Hematopoietic multipotent progenitor cell treated with erythropoietin and hydrocortisone succinate and interleukin-3 and kit ligand, for 17 days (in vitro differentiated cells): ENCODE measurements at places on chromosomes 2 and 18.

DNA sequence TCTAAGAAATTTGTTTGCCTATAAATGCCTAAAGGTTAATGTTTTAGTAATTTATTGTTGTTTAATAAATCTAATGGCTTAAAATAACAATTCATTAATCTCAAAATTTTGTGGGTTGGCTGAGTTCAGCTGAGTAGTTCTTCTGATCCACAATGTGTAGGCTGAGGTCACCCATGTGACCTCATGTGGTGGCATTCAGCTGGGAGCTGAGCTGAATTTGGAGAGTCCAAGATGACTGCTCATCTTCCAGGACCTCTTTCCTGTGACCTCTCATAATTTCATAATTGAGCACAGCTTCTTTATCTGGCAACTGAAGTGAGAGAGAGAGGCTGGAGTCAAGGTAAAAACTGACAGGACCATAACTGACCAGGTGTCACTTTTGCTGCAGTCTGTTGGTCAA, 132.4 kb downstream of the TXNL1 start:
- DNase-seq, result no peak

- DNase-seq, result no peak
Observed at GRCh38 chr18:43524260-43524659, 247.0 kb upstream of the SYT4 start.

GRCh38 chr2:226649871-226650660, 149.6 kb downstream of the IRS1 start:
- no peak for DNase-seq

- no peak for DNase-seq
Observed at GRCh38 chr2:198188982-198189381, 384.6 kb downstream of the PLCL1 start.

DNA sequence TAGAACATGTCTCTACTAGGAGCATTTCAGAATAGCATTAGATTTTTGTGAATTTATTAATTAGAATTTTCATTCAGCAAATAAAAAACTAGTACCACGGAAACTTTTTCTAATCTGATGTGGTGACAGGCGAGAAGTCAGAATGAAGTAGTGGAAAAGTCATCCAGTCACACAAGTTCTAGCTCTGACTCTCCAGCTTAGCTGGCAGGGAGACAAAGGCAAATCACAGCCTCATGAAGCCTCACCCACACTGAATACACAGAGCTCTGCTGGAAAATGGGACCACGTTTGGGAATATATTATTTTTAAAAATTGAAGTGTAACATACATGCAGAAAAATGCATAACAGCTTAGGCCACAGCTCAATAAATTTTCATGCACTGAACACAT, 86.1 kb downstream of the L3MBTL4 start:
- no peak for DNase-seq

- no peak for DNase-seq
Observed at GRCh38 chr2:1208522-1208921, 204.7 kb upstream of the TPO start.

GRCh38 chr18:12092398-12093229, 1.0 kb upstream of the ANKRD62 start:
- no peak for DNase-seq

DNA sequence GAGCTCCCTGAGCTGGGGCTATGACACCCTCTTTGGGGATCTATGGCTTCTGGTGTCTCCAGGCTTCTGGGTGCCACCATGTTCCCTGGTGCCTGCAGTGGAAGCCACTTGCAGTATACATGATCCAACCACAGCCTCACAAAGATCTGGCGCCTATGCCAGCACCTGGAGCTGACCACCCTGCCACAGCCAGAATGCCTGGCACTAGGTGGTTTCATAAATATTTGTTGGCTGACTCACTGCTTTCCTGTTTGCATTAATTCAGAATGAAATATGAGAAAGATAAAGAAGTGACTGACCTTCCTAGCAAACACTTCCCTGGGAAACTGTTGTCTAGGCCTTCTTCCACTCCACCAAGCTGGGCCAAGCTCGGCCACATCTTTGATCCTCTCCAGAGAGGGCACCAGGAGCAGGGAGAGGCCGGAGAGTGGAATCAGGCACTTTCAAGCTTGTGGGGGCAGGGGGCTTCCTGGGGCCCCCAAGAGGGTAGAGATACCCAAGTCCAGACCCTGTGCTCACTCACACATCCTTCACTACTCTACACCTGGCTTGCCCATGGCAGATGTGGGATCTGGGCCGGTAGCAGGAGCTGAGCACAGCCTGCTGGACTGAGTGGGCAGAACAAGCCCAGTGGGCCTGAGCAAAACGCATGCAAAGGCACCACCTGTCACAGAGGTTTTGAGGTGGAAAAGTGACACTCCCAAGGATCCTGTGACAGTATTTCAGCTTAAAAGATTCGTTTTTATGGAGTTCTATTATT, 565.7 kb downstream of the SLC4A3 start:
- no peak for DNase-seq

- DNase-seq, result no peak
Observed at GRCh38 chr2:196900843-196901242, 25.7 kb downstream of the PGAP1 start.

GRCh38 chr2:166361351-166362153, 14.2 kb downstream of the SCN9A start:
- no peak for DNase-seq

- no peak for DNase-seq
Observed at GRCh38 chr2:168713325-168713724, 89.1 kb upstream of the NOSTRIN start.

- DNase-seq, result no peak
Observed at GRCh38 chr18:75262511-75262910, 51.9 kb downstream of the TSHZ1 start.

DNA sequence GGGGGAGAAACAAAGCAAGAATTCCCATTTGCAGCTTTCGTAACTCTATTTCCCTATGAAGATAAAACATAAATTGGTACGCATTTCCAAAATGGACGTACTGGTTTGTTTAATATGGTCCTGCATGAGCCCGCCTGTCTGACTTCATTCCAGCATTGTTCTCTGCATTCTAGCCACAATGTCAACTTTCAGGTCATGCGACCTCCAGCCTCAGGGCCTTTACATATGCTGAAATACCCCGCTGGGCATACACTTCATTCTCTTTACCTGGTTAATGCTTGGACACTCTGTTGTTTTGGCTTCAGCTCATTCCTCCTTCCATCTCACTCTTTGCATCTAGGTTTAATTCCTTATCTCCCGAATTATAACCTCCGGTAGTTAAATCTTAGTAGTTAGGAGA, 103.7 kb upstream of the DNMT3A start:
- DNase-seq, result no peak

- DNase-seq, result no peak
Observed at GRCh38 chr18:25561918-25562317, 210.0 kb upstream of the ZNF521 start.

GRCh38 chr2:163528640-163529217, 207.1 kb downstream of the FIGN start:
- no peak for DNase-seq

DNA sequence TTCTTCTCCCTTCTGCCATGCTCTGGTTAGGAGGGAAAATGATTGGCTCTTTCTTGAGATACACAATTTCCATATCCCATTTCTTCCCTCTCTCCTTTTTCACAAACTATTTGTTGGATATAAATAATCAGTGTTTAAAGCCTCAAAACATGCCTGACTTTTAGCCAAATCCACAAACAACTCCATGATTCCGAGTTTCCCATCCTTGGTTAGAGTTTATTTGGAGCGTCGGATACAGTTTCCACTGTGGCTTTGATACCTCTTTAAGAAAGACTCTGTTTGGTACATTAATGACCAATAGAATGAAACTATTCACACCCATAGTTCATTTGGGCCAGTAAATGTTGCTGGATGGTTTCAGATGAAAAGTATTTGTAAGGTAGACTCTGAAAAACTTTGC, 5.9 kb upstream of the FHL2 start:
- DNase-seq, result no peak

DNA sequence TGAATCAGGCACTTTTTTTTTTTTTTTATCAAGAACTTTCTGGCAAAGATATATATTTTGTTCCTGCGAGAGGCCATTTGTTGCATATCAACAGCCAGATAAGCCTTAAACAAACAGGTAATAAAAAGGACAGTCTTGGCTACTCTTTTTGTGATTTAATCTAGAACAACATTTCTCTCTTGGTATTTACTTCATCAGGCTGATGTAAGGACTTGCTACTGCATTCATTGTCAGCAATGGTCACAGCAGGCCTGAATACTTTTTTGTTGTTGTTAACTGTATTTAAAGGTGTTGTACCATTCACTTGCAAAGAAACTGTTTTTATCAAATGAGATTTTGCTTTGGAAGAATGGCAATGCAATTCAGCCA, 683.8 kb downstream of the IRS1 start:
- no peak for DNase-seq

GRCh38 chr2:197292619-197293018, 18.0 kb downstream of the ANKRD44 start:
- DNase-seq, result no peak

- DNase-seq, result no peak
Observed at GRCh38 chr2:166115589-166115988, 12.2 kb downstream of the SCN1A start.
